ENCODE measurements at places on chromosomes 12 and 14.

DNA sequence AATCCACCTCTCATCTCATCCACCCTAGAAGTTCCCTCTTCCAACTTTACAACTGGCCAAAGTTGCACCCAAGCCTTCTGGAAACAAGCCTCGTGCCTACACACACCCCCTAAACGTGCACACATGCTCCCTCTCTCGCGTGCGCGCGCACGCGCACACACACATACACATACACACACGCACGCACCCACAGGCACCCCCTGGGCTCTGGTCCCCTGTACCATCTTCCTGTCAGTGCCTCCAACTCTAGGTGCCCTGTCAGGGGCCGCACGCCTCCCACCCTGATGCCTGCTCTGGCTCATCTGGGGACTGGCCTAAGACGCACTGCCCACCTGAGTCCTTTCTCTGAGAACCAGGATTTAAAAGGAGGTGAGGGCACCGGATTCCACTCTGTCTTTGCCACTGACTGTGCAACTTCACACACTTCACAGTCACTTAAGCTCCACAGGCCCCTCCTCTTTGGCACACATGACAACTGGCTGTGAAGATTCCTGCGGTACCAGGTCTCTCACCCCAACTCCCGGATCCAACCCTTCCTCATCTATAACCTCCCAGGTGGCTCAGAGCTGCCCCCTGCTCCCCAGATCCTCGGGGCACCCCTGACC is 45.5 kb downstream of the TESC start:
- no peak for DNase-seq

DNA sequence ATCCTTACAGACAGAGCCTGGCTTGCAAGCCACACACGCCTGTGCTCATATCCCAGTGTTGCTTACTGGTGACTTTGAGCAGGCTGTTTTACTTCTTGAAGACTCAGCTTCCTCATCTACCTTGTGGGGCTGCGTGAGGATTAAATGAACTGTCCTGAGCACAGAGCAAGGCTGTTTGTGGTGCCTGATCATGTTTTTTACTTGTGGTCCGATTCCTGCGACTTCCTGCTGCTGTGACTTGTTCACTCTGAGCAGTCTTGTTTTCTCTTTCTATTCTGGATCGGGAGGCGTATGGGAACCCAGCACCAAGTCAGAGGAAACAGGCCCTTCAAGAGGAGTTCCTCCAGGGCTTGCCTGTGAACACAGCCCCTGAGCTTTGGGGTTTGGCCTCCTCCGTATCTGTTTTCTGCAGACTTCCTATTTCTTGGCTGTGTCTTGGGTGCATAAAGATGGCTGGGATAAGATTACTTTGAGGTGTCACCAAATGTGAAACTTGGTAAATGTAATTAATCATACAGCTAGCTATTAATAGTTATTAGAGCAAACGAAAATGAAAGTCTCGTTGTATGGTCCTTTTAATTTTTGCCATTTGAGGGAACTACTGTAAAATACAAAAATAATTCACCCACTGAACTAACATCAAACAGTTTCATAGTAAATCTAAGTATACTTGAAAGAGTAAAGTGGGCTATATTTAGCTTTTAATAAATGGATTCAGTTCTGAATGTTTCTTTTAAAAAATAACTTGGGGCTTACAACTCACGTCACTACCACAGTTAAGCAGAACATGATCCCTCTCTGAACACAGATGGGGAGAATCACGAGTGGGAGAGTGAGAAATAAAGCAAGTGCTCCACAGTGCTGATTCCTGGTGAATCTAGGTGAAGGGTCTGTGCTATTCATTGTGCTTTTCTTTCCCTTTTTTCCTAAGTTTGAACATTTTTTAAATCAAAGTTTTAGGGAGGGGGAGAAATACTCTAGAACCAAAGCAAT is 251.5 kb downstream of the FOXN3 start:
- DNase-seq: no peak

DNA sequence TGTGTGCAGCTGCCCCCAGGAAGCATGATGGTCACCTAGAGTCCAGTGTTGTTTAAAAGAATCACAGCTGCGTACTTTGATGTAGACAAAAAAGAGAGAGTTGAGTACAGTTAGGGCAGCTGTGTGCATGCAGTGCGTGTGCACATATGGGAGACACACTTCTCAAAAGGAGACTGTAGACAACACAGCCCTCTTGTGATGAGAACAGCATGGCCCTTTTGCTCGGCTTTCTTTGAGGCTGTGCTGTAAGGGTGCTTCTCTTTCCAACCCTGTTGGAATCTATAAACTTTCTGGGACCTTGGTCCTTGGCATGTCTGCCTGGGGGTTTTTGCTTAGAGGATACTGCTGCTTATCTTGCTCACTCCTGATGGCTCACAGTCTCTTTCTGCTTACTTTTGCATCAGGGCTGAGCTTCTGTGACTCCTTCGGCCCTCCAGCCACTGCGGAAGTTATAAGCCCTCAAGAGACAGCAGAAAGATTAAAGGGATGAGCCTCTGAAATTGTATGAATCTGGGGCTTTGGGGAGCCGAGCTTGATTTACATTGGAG is 102.9 kb downstream of the DYRK2 start:
- DNase-seq: no peak

- no peak for DNase-seq
These were observed 337.5 kb downstream of the CCDC91 start for GRCh38 chr12:28527631-28528249.

- no peak for DNase-seq
These were observed 288.6 kb downstream of the MED13L start for GRCh38 chr12:115988625-115989563.

DNA sequence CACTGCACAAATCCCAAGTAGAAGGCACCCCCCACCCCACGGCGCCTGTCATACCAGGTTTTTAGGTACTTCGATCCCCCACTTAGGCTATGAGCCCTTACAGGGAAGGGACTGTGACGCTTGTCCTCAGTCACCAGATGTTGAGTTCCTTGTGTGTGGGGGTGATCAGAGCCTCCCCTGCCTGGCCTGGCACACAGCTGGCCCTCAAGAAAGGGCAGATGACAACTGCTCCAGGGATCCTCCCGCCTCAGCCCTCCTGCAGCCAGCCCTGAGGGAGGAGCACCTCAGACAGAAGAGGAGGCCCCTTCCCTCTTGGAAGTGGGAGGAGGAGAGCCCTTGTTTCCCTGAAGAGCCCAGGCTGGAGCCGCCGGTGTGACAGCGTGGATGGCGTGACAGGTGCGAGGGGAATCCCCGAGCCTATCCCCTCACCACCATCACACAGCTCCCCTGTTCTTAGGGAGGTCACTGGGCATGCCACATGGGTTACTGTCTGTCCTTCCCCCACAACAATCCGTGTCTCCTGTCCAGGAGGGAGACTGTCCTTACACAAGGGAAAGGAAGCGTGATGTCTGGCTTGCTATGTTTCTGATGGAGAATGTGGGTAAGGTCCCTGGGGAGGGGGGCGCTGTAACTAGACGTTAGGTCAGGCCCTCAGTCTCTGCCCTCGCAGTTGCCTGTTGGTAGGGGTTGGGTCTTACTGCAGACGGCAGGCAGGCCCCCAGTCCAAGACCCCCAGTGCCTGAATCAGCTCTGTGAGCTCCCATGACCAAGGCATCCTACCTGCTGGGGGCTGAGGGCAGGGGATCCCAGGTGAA is 31.4 kb downstream of the P2RX4 start:
- DNase-seq: no peak

DNA sequence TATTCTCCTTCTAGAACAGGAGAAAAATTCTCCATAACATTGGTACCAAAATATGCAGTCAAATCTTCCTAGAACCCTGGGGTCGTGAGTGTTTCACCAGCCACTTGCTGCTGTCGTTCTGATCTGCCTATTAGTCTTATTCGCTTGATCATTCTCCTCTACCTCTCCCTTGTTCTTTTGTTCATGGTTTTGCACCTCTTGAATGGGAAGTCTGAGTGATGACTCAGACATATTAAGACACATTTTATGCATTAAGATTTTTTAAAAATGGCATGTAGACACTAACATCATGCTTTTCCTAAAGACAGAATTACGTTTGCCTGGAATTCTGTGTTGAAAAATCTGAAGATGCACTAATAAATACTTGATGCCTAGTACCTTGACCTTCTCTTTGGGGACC is 159.2 kb upstream of the LRIG3 start:
- DNase-seq: no peak

DNA sequence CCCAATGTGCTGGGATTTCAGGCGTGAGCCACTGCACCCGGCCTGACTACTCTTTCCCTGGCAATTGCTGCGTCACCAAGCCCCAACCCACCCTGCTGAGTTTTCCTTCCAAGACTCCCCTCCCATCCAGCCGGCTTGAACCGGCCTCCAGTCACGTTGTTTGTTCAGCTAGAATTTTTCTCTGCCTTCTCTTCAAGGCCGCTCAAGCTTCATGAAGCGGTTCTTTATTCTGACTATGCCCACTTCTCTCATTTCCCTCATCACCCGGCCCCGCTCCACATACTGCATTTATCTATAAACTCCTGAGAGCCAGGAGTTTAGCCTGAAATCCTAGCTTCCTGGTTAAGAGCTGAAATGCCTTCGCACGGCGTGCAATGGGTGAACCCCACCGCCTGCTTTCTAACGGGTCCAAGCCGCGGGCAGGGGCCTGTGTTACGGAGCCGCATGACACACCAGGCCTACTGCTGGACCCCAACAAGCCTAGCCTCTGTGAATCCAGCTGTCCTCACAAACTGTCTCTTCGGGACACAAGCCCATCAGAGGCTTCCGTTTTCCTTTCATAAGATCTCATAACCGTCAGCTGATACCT is 999 bp upstream of the DCAF4 start:
- DNase-seq: no peak

DNA sequence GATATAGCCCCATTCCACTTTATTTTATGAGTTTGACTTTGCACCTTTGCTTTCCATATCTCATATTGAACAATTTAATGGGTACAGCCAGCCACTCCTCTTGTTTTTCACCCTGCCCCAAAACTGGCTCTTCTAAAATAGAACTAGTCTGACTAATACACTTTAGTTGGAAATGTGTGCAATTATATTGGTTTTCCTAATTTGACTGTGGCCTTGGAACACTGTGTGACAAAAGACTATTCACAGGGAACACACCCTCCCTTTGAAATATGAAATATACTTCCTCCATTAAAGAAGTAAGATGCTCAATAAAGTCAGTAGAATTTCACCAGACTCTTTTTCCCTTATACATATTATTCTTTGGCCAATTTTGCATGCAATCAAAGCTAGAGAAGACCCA is 218.6 kb upstream of the DCN start:
- no peak for DNase-seq

DNA sequence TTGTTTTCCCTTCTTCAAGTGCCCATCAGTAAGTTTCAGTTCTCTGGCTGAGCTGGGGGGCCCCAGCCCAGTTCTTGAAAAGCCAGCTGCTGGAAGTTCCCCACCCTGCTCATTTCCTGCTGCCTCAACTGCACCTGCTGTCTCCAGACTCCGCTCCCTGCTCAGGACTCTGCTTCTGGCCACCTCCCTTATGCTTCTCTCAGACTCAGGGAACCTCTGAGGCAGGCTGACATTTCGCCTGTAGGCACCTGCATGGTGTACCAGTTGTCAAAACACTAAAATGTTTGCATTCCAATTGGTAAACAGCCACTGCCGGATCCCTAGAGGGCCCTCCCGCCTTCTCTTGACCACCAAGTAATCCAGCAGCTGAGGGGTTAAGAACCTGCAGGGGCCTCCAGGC is 136.5 kb upstream of the VRK1 start:
- no peak for DNase-seq

- no peak for DNase-seq
These were observed 227.9 kb downstream of the TMEM132D start for GRCh38 chr12:129675947-129676346.
